Suppressor macrophage treated with lipopolysaccharide for 4 hours (primary cell): ENCODE measurements at places on chromosomes 4 and X.
A peak's percentile ranks its signal among the peaks of the same experiment; 100 is the strongest.

DNA sequence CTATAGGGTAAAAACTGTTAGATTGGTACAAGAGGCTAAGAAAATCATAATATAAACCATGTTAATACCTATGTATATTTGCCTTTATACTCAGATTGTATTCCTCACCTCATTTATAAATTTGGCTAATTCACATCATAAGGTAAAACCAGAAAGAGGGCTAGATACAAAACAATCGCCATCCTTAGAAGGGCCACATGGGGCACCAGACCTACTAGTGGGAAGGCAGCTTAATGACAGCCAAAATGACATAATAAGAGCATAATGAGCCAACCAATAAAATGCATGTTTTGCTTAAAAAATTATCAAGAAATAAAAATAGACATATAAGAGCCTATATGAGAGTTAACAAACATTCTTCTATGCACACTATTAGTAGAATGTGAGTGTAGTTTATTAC lies 107.3 kb upstream of the PRDX4 start:
- DNase-seq: no peak

GRCh38 chr4:7135389-7135746 lies 57.0 kb upstream of the SORCS2 start:
- no peak for DNase-seq

DNA sequence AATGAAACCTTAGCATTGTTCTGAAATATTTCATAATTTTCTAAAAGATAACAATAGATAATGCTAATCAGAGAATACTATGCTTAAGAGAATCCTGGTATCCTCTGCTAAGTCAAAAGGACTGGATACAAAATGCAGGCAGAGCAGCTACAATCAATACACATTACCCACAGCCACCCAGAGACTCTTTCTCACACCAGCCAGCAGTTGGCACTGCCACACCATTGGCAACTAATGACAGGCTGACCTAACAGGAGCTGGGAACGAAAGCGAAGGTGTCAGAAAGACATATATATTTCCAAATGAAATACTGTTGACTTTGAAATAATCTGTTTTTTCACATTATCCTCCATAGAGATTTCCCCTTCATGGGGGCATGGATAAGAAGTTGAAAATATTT lies 122.6 kb upstream of the PLAC1 start:
- DNase-seq: no peak

DNA sequence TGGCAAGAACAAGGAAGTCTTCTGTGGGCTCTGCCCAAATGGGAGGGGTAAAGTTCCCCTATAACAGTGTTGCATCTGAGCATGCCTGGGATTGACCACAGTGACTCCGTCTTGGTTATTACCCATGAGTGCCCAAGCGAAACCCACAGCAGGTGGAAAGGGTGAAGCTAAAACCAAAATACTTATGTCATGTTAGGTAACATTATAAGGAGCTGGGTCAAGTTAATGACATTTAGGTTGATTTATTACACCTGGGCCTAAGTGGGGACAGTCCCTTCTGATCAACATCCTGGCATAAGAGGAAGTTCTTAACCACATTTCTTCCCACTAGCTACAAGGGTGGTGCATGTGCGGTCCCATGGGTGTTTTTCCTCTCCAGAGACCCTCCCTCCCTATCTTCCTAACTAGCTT lies 1.3 kb upstream of the ZNF732 start:
- no peak for DNase-seq

DNA sequence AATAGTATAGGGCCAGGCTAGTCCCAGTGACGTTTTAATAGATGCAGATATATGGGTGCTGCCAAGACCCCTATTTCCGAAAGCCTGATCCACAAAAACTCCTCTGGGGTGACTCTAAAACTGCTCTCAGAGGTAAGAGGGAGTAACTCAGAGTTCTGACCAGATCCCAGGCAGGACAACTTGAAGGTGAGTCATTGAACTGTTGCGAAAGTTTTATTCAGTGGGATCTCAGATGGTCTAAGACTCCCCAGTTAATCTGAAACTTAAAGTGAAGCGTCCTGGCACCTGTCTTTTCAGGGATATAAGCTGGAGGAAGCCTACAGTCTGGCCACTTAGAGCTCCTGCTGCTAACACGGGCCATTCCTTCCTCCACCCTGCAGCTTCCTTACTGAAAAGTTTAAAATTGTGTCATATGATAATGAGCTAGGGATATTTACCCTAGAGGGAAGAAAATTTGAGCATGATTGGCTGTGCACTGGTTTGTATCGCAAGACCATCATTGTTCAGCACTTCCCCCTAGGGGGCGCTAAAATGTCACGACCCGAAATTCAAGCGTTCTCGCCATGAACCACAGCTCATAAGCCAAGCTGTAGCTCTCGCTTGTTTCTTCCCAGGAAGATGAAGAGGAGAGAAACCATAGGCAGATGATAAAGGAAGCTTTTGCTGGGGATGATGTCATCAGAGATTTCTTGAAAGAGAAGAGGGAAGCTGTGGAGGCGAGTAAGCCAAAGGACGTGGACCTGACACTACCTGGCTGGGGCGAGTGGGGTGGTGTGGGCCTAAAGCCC lies 19.5 kb downstream of the UTP14A start:
- peak; percentile 81 for DNase-seq

- DNase-seq: peak; percentile 72
Observed at GRCh38 chrX:1535241-1536041, 1.5 kb downstream of the P2RY8 start.

DNA sequence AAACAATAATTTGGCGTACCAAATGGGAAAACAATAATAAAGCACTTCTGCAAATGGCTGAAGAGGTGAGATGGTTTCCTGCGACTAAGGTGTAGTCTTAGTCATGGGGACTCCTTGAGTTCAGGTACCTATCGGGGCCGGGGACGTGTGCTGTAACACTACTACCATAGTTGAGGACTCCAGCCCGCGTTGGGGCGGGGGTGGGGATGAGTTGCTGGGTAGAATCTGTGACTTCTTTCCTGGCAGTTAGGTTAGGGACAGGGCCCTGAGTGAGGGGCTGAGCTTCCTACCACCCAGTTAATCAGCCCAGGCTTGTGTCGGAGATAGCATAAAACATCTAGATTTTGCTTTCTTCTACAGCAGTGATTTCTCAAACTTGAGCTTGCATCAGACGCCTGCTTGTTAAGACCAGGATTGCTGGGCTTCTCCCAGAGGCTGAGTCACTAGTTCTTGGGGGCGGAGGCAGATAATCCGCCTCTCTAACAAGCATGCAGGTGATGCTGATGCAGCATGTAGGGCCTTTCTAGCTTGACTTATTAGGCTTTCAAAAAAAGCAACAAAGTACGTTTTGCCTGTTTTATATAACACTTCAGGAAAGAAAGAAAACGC lies 30.2 kb downstream of the RBBP7 start:
- DNase-seq: no peak

DNA sequence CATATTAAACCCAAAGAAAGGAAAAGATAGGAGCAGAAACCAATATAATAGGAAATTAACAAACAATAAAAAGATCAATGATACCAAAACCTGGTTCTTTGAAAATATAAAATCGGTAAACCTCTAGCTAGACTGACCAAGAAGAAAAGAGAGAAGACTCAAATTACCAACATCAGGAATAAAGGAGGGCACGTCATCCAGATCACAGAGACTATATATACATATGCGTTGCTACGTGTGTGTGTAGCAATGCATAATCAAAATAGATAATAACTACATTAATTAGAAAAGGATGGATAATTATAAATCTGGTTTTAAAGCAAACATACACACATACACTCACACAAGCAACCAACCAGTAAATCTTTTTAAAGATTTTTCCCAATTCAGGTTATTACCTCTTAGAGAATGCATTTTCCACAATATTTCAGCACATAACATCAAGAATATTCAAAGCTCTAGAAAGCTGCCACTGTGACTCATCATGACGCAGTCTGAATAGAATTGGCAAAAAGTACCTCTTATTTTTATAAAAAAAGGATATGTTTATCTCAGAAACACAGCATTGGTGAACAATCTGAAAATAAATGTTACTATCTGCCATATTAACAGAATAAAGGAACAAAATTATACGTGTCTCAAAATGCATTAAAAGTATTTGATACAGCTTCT lies 41.4 kb upstream of the USP9X start:
- no peak for DNase-seq

DNA sequence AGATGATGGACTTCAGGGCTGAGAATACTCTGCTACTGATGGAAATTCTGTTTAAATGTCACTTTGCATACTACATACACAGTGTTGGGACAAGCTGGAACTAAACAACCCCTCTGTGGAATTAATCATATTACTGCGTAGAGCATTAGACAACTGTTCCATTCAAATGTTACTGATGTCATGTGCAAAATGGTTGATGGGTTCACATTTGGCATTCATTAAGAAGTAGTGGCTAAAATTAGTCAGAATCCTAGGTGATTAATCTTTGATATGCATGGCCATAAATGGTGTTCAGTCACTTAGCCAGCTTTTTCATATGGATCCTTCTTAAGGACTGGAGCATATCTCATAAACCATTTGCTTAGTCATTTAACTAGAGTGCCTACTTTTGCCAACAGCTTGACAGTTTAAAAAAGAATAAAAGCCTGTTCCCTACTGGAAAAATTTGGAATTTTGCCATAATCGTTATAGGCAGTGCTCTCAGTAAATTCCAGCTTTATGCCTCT lies 105.2 kb downstream of the RNF150 start:
- no peak for DNase-seq

DNA sequence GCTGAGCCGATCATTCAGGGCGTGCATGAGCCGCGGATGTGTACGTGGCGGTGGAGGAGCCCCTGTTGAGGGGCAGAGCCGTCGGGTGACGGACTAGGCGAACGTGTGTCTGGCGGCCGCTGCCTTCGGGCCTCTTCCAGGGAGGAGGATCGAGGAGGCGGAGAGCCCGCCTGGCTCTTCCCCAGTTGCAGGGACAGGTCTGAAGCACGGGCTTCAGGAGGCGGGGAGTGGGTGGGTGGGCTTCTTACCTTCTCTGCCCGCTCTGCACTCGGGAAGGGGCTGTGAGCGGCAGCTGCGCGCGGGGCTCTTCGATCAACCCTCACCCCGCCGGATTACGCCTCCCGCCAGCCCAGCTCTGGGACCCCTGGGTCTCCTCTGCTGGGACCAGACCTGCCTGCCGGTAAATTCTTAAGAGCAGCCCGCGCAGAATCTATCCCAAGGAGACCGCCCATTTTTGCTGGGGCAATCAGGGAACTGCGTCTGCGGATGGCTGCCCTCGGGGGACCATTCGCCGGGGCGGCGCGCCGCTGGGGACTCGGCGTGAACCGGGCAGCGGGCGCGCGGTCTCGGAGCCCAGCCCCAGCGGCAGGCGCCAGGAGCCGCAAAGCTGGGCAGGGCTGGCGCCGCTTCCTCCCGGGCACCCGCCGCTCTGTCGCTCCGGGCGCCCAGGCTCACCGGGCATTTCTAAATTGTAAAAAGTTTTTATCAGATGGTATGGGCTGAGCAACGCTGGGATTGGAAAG lies 4.9 kb downstream of the PLAC8 start:
- peak; percentile 75 for DNase-seq

DNA sequence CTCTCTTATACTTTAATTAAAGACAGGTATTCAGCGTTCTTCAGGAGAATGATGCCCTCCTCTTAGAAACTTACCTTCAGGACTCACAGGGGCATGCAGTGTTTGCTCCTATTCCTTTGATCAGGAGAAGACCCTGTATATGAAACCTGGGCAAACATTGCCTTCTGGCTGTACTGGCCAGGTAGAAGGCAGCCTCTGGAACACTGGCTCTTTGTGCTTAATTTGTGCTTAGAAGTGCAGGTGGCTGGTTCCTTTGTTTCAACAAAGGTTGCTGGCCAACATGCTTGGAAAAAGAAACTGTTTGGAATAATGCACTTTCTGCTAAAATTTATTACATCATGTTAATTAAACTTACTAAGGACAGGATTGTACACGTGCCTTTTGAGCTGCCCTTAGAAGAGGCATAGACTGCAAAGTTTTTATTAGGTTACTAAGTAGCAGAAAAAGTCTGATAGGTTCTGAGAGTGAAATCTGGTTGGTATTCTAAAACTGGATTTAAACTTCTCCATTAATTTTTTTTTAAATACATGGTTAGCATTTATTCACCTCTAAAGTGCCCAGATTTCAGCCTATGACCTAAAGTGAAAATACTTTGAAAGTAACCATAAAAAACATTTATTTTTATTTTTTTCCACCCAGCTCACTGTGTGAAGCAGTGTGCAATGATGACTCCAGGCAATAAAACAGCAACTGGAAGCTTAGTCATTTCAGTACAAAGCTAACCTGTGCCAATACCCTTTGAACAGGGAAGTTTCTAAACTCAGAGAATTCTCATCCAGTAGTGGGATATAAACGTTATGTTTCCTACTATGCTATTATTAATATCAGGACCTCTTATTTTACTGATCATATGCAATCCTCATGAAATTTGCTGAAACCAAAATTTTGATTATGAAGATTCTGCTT lies 11.3 kb downstream of the RASSF6 start:
- DNase-seq: no peak

- DNase-seq: peak; percentile 16
Observed at GRCh38 chr4:22237155-22237751, 278.6 kb downstream of the ADGRA3 start.

DNA sequence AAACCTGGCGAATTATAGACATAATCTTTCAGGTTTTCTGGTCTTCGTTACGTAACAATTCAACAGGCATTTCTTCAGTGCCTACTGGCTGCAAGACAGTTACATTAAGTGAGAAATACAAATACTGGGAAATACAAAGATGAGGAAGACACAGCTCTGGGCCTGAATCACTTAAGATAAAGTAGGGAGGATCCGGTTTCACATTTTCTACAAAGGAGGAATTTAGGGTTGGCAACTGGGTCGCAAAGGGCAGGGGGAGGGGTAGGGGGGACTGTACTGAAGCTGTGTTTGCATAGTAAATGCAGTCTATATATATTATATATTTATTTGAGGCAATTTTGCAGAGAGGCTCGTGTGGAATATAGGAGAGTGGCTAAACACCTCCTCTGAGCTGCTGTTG lies 107.4 kb downstream of the MAML3 start:
- DNase-seq: peak; percentile 46

- no peak for DNase-seq
Observed at GRCh38 chr4:102843938-102844337, 16.6 kb upstream of the UBE2D3 start.

DNA sequence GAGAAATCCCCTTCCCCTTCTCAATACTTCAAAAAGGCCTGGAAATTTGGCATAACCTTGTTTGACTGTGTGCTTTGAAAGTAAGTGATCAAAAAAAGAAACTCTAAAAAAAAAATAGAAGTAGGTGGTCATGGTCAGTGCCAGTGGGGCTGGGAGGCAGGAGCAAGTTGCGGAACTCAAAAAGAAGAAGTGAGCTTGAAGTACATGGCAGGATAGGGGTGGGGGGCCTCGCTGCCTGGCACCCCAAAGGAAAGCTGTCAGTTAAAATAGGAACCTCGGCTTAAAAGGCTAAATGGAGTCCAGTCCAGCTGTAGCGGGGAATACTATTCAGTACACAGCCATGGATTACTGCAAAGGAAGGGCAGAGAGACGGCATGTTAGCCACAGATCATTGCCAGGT lies 12.2 kb upstream of the NKRF start:
- peak; percentile 48 for DNase-seq
